ENCODE measurements at places on chromosomes 5 and 9. TPM values are rescaled to one million over a fixed set of nuclear protein-coding genes. Genes with fewer than 3 reads are reported as not detected.
A peak's percentile ranks its signal among the peaks of the same experiment; 100 is the strongest.

DNA sequence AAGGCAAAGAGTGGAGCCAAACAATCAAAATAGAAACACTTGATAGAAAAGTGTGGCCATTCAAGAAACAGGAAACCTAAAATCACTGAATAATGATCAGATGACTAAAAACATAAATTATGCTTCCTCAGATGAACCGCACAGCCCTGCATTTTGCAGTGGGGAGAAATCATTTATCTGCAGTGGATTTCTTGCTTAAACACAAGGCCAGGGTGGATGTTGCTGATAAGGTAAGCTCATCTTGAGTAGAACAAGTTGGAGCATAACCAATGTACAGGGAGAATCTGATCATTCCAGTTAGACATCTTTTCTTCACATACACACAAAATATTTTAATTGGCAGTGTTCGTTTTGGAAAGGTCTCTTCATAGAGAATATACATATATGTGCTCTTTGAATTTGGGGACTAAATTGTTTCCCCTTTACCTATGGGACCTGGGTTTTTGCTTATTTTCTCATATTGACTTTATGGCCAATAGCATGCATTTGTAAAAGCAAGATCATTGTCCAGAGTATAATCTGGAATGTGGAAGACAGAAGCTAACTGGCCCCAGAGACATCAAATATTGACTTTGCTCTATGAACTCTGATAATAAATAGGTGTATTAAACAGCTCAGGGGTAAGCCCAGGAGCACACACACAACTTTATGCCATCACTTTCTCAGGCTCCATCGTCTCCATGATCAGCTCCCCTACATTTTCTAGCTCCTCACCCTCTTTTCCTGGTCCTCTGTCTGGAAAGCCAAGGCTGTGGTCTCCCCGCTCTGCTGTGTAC lies 9.1 kb downstream of the ANKDD1B start:
- no peak overlapping the region for H3K4me3 ChIP-seq
- H3K36me3 ChIP-seq: no peaks in the 10 kb centered on the region
- no peaks in the 10 kb centered on the region for H3K27me3 ChIP-seq

- H3K36me3 ChIP-seq: no peaks in the 10 kb centered on the region
- peak within 1 kb of the TSS; percentile 56 for H3K4me3 ChIP-seq
- DNase-seq: peak; percentile 49
- H3K27ac ChIP-seq: no peak within 1 kb of the TSS
- H3K27me3 ChIP-seq: peaks cover 22% of the 10 kb centered on the region
Measured at GRCh38 chr9:10612641-10613398, at the start of gene PTPRD. Gene PTPRD, minus strand, starts transcription at chr9:10613002.

GRCh38 chr9:134624137-134624591 lies 17.4 kb upstream of the COL5A1 start:
- no peaks in the 10 kb centered on the region for H3K27me3 ChIP-seq
- no peaks in the 10 kb centered on the region for H3K4me1 ChIP-seq
- no peak for DNase-seq
- H3K36me3 ChIP-seq: no peaks in the 10 kb centered on the region
- no peak overlapping the region for H3K4me3 ChIP-seq

GRCh38 chr5:1945606-1946005 lies 62.9 kb upstream of the IRX4 start:
- no peak overlapping the region for H3K27ac ChIP-seq
- H3K4me1 ChIP-seq: no peaks in the 10 kb centered on the region
- DNase-seq: no peak
- no peak overlapping the region for H3K4me3 ChIP-seq

- peaks cover 2% of the 10 kb centered on the region for H3K27me3 ChIP-seq
- DNase-seq: no peak
- H3K4me3 ChIP-seq: no peak within 1 kb of the TSS
- peaks cover 36% of the 10 kb centered on the region for H3K4me1 ChIP-seq
- no peak within 1 kb of the TSS for H3K27ac ChIP-seq
Measured at GRCh38 chr9:35905912-35906679, at the start of gene HRCT1. Gene HRCT1, plus strand, starts transcription at chr9:35906202. Its CDS starts 86 bp downstream, at chr9:35906288.

DNA sequence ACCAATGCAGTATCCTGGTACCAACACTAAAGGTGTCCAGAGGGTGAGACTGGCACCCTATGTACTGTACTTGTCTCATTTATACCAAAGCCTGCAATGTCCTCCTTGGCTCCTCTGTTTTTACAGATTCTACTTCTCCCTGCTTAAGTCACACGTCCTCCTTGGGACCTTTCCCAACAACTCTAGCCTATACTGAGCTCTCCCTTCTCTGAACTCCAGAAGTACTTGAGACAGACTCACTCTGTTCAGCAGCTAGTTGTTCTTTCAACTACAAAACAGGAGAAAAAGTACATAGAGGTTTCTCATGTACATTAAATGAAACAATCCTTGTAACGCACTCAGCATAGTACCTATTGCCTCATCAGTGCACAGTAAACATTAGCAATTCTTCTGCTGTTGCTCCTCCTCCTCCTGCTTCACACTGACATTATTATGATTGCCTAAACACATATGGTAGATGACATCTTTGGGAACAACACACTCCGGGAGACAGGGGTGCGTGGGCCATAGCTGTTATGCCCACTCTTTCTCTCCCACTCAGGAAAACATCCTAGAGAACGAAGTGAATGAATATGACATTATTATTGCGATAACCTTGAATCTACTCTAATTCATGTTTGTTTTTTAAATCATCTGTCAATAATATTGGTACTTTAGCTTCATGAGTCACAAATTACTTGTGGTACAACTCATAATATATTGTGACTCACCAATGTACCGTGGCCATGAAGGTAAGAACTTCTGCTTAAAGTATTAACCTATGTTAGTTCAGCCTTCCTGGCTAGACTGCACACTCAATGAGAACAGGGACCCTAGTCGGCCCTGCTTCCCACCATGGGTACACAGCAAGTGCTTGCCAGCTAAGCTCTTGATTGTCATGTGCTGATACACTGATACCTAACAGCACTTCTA lies 180.3 kb upstream of the ADRA1B start:
- H3K36me3 ChIP-seq: no peaks in the 10 kb centered on the region
- peaks cover 19% of the 10 kb centered on the region for H3K4me1 ChIP-seq
- DNase-seq: no peak
- H3K4me3 ChIP-seq: no peak overlapping the region
- peaks cover 28% of the 10 kb centered on the region for H3K27me3 ChIP-seq

DNA sequence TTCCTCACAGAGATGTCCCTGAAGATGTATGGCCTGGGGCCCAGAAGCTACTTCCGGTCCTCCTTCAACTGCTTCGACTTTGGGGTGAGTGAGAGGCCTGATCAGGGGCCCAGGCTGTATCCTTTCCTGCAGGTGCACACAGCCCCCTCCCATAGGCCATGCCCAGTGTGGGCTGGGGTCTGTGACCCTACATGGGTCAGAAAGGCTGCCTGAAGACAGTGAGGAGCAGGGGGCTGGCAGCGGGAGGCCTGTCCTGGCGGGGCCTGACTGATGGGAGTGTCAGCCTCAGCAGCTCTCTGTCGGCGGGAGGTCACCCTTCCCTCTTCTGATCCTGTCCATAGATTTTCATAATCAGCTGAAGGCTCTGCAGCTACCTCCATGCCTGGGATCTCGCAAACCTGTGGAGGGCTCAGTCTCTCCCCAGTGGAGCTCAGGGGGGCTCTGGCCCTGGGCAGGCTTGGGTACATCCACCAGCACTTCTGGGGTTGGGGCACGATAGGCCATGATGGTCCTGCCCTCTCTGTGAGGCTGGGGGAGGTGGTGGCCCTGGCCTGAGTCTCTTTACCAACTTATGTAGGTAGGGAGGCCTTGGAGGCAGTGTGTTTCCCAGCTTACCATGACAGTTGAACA lies 98.5 kb downstream of the CACNA1B start:
- no peaks in the 10 kb centered on the region for H3K4me1 ChIP-seq
- H3K4me3 ChIP-seq: no peak overlapping the region
- no peak for DNase-seq
- no peak overlapping the region for H3K27ac ChIP-seq
- H3K27me3 ChIP-seq: peaks cover 3% of the 10 kb centered on the region

DNA sequence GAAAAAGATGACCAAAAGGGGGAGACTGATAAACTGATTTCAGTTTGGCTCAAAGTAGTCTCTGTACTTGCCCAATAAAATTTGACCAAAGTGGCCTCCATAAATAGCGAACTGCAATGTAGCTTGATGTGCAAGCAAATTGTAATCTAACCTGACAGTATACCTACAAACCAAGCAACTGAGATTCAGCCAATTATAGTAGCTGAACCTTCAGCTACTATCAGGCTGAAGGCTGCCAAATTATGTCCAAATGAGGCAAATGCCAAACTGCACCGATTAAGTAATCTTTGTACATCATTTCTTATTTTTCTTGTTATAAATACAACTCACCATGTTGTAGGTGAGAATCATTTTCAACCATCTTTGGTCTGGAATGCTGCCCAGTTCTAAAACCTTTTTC lies 390.6 kb downstream of the CDH9 start:
- H3K36me3 ChIP-seq: no peaks in the 10 kb centered on the region
- DNase-seq: no peak
- no peaks in the 10 kb centered on the region for H3K27me3 ChIP-seq
- no peak overlapping the region for H3K4me3 ChIP-seq
- H3K4me1 ChIP-seq: no peaks in the 10 kb centered on the region

DNA sequence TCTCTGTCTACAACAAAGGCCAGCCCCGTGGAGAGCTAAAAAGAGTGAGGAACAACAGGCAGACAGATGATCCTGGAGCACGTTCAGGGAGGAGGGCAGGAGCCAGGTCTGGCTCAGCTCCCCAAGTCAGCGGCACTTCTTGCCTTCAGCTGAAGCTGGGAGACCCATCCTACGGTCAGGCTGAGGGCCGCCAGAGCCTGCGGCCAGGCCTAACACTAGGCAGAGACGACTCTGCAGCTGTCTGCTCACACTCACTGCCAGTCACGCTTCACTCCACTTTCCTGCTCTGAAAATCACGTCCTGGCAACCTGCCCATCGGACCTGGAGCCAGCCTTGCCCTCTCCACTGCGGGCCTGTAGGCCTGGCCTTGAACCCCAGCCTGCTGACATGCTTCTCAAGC lies 160.9 kb upstream of the LHFPL2 start:
- no peak overlapping the region for H3K27ac ChIP-seq
- no peaks in the 10 kb centered on the region for H3K27me3 ChIP-seq
- DNase-seq: no peak
- no peaks in the 10 kb centered on the region for H3K36me3 ChIP-seq
- peaks cover 3% of the 10 kb centered on the region for H3K4me1 ChIP-seq

GRCh38 chr5:133934822-133935666 lies 33.4 kb downstream of the C5orf15 start:
- no peak overlapping the region for H3K4me3 ChIP-seq
- no peaks in the 10 kb centered on the region for H3K36me3 ChIP-seq
- no peak overlapping the region for H3K27ac ChIP-seq
- DNase-seq: no peak

DNA sequence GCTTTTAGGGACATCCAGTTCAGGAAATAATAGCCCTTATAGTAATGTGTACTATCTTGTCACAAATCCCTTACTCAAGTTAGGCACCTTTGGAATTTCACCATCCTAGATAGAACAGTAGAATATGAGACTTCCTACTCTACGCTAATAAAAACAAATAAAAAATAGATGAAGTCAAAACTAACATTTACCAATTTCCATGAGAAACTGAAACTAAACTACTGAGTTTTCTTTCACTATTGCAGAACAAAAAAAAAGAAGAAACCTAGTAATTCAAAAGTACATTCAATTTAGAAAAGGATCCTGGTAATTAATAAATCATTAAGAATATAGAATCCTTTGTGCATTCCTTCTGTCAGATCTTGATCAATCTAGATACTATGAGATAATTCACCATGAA lies 14.0 kb downstream of the STARD4 start:
- no peaks in the 10 kb centered on the region for H3K27me3 ChIP-seq
- H3K4me1 ChIP-seq: peaks cover 31% of the 10 kb centered on the region
- peak overlapping the region; percentile 34 for H3K4me3 ChIP-seq
- peaks cover 63% of the 10 kb centered on the region for H3K36me3 ChIP-seq
- no peak for DNase-seq

DNA sequence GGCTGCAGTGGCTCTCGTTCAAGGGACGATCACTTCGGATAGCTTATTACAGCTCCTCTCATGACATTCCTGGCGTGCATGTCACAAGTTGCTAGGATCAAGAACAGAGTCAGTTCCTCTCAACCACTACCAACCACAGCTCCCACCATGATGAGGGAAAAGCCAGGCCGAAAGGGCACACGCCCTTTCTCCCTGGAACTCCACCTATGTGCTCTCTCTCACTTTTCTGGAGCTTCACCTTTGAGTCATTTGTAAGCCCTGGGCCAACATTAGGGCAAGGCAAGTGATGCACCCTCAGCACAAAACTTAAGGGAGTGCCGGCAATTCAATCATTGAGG lies 1.6 kb downstream of the SPACA9 start:
- H3K27me3 ChIP-seq: peaks cover 5% of the 10 kb centered on the region
- peak overlapping the region; percentile 80 for H3K4me3 ChIP-seq
- DNase-seq: no peak
- H3K36me3 ChIP-seq: peaks cover 4% of the 10 kb centered on the region

- peaks cover 39% of the 10 kb centered on the region for H3K36me3 ChIP-seq
- no peak overlapping the region for H3K4me3 ChIP-seq
- no peak for DNase-seq
- peaks cover 12% of the 10 kb centered on the region for H3K4me1 ChIP-seq
- no peaks in the 10 kb centered on the region for H3K27me3 ChIP-seq
- H3K27ac ChIP-seq: no peak overlapping the region
Measured at GRCh38 chr9:33988219-33988890, 60.3 kb downstream of the UBAP2 start.

GRCh38 chr5:170439944-170440269 lies 50.7 kb upstream of the KCNMB1 start:
- H3K27me3 ChIP-seq: no peaks in the 10 kb centered on the region
- DNase-seq: no peak
- no peak overlapping the region for H3K4me3 ChIP-seq

DNA sequence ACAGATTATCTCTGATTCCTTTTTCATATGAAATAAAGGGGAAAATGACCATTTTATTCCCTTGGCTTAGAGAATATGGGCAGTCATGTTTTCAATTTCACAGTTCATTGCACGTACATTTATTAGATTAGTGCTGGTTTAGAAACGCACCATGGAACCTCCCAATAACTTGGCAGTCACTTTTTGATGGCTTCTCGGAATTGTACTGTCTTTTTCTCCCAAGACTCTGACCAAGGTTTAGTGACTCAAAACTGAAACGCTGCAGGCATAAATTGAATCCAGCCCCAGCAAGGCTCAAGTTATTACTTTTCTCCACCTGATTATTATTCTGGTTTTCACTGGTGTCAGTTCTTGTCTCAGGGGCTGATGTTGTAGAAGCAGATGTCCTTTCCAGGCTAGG lies 55.6 kb upstream of the EGFLAM start:
- H3K27me3 ChIP-seq: peaks cover 6% of the 10 kb centered on the region
- no peak overlapping the region for H3K4me3 ChIP-seq
- H3K36me3 ChIP-seq: no peaks in the 10 kb centered on the region
- H3K27ac ChIP-seq: no peak overlapping the region

- no peaks in the 10 kb centered on the region for H3K27me3 ChIP-seq
- H3K4me3 ChIP-seq: no peak overlapping the region
- no peak for DNase-seq
Measured at GRCh38 chr5:106205916-106206571, 1464.7 kb downstream of the EFNA5 start.

- no peaks in the 10 kb centered on the region for H3K4me1 ChIP-seq
- no peaks in the 10 kb centered on the region for H3K27me3 ChIP-seq
- H3K27ac ChIP-seq: no peak overlapping the region
- no peak for DNase-seq
- H3K36me3 ChIP-seq: peaks cover 4% of the 10 kb centered on the region
Measured at GRCh38 chr5:65121880-65122436, 353.2 kb downstream of the CWC27 start.

C9orf152 gene
- not detected for total RNA-seq

MLANA gene
- total RNA-seq: not detected

CATSPER3 gene
- 0.89 TPM for total RNA-seq

EFNA5 gene
- total RNA-seq: not detected

FAM151B gene
- not detected for total RNA-seq
